PC-9 (cell line): ENCODE measurements at places on chromosomes 12 and 14.

GRCh38 chr12:1517007-1517406, 77.4 kb downstream of the FBXL14 start:
- peak; percentile 77 for DNase-seq

GRCh38 chr12:71756054-71756690, 1.5 kb downstream of the RAB21 start:
- no peak for DNase-seq

DNA sequence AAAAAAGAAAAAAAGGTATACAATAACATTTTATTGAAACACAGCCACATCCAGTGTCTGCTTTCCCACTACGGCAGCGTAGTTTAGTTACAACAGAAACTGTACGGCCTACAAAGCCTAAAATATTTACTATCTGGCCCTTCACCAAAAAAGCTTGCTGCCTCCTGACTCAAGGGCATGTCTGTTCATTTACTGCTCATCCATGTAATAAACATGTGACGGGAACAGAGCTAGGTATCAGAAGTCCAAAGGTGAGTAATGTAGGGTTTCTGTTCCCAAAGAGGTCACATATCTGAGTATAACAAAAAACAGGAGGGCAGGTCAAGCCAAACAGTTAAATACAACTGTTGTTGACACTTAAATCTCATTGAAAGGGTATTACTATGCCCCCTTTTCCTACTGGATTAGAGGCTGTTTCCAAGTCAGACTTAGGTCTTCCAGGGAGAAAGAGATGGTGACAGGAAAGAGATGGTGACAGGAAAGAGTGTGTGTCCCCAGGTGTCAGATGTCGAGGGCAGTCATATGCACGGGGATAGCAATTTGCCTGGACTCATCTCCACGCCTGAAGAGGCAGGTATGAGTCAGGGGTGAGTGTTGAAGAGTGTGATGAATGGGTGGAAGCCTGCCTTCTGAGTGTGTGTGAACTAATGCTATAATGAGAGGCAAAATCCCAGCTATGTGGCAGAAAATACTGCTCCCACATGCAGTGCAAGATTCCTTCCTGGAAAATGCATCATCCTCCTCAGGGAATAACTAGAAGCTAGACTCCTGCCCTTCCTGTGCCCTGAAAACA, 77.7 kb downstream of the MAP3K9 start:
- DNase-seq = no peak

DNA sequence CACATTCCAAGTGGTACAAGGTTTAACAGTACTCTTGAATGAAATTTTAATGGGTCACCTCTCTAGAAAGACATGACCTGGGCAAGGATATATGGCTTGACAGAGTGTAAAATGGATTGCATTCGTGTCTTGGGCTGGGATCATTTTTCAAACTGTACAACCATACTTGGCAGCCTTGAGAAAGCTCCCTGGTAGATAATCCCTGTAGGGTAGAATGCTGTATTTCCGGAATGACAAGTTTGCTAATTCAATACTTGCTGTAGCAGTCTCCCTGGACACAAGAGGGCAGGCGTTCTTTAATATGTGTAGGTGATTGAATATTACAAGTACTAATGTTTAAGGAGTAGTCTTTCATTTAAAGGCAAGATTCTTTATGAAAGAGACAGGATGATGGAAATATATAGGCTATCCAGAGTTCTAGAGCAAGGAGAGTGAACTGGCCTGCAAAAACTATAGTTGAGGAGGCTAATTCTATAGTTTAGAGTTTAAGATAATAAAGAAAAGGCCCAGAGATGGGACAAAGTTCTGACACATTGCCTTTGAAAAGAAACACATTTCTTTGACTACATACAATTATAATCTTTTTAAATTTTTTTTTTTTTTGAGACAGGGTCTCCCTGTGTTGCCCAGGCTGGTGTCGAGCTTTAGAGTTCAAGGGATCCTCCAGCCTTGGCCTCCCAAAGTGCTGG, 53.4 kb downstream of the PLBD1 start:
- peak; percentile 93 for DNase-seq

- no peak for DNase-seq
Measured at GRCh38 chr14:42617005-42617404, 1010.3 kb downstream of the LRFN5 start.
